ENCODE measurements at places on chromosomes 16 and 17.

GRCh38 chr17:82862737-82863382 lies 23.0 kb upstream of the ZNF750 start:
- no peak for DNase-seq

- DNase-seq, result no peak
Measured at GRCh38 chr16:84117494-84117843, 727 bp upstream of the MBTPS1 start.

DNA sequence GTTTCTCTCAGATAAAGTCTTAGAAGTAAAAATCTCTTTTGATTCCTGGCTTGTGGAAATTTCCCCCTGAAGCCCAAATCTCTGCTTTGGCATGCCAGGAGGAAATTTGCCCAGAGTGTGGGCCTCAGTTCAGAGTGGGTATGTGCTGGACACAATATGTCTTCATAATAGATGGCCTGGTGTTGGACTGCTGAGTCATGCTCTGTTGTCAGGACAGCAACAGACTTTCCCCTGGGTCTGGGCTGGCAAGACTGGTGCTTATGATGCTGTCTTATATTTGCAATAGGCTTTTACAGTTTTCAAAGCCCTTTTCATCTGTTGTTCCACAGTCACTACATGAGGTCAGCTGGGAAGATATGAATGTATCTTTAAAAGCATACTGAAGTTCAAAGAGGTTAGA lies 57.0 kb downstream of the SHISA9 start:
- no peak for DNase-seq

DNA sequence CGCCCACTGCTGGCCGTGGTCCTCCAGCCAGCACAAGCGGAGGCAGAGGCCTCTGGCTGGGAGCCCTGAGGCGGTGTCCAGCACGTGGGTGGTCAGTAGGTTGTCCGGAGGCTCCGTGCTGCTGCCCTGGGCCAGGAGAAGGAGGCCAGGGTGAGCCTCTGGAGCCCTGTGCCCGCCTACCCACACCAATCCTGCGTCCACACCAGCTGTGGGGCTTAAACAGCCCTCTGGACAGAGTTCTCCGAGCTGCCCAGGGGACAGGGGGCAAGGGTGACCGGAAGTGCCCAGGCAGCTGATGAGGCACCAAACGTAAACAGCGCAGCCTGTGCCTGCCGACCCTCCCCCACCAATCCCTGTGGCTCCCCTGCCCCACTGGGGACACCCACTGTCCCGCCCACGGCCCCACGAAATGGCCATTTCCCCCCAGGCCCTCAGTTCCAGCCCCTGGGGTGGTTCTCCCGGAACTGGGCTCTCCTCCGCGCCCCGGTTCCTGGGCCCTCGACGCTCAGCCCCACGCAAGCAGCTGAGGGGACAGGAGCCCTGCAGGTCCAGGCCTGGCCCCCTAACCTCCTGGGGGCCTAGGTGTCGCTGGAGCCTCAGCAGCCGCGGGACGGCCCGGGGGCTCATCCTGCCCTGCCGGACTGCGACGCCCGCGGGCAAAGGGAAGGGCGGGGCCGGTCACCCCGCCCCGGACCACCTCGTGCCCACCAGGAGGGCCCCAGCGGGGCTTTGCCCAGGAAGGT lies 27.9 kb upstream of the DBNDD1 start:
- DNase-seq, result no peak

GRCh38 chr17:59369031-59369975 lies 37.8 kb downstream of the YPEL2 start:
- no peak for DNase-seq

DNA sequence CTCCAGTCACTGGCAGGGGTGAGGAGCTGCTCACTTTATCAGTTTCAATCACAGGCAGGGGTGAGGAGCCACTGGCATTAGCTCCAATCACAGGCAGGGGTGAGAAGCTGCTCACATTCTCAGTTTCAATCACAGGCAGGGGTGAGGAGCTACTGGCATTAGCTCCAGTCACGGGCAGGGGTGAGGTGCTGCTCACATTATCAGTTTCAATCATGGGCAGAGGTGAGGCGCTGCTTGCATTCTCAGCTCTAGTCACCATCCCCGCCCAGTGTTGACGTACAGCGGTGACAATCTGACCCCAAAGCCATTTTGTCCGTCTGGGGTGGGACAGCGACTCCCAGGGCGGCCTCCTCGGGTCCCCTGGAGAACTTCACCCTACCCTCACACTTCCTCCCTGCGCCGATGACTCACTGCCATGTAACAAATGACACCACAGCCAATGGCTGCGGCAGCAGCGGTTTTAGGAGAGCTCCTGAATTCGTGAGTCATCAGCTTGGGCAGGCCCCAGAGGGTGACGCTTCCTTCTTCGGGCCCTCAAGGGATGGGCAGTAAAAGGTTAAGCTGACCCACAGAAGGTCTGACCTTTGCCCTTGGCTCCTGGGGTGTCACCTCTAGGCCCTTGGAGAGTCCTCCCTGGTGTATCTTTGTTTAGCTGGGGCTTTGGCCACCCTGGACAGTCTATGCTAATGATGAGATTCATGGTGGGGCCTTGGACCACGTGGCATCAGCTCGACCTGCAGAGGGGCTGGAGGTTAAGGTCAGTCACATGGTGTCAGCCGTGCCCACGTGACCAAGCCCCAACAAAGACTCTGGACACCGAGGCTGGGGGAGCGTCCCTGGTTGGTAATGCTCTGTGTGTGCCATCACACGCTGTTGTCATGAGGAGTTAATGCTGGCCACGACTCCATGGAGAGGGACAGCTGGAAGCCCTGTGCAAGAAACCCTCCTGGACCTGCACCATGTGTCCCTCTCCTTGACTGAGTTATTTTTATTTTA lies 171.7 kb downstream of the C16orf95 start:
- no peak for DNase-seq

All from NCI-H1048 (cell line).